Spinal cord (tissue), 10 donors: ENCODE measurements at places on chromosomes 16 and 17. TPM values are rescaled to one million over a fixed set of nuclear protein-coding genes. Genes with fewer than 3 reads are reported as not detected.

DNA sequence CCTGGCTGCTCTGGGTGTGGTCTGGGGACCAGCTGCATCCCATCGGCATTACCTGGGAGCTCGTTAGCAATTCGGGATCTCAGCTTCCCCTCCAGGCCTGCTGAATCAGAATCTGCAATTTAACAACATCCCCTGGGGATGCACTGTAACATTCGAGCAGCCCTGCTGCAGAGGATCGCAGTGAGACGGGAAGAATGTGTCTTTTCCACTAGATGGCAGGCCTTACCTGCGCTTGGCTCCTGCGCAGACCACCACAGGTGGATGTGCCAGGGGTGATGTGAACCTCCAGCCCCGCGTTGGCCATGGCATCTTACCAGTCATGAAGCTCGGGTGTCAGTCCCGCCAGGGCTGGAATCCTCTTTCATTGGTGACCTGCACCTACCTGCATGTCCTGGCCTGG lies 209.9 kb downstream of the PRKCB start:
- no peak for DNase-seq

GRCh38 chr16:48110000-48110399 lies 45.8 kb downstream of the ABCC12 start:
- DNase-seq: peak; percentile 38

DNA sequence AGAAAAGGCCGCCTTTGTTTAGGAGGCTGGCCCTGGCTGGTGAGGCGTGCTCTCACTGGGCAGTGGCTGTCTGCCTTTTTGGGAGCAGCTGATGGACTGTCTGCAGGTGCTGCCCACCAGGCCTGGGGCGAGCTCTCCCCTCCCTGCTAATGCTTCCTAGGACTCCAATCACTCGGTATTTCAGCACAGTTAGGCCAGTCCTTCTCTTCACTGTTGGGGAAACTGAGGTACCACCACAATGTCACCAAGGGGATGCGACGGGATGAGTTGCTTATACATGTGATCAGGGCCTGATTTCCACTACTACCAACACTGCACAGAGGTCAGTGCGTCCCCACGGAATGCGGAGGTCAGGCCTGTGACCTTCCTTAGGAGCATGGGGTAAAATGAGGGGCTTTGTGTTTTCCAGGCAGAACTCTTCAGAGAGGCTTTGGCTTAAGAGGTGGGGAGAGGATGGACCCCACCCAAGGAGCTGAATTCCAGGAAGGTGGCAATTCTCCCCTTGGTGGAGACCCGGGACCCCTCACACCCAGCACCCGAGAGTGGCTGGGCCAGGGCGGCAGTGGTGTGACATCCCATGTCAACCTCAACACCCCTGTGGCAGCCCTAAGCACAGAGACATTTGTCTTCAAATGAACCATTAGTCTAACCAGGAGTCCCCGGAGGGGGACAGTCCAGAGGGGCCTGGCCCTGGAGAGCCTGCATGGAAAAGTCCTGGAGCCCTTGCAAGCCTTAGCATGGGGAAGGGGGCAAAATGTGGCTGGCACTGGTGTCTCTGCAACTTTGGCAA lies 86.4 kb downstream of the N4BP1 start:
- no peak for DNase-seq

RDM1 gene
- total RNA-seq: 1.4 TPM
